ENCODE measurements at places on chromosomes 16 and 17. TPM values are rescaled to one million over a fixed set of nuclear protein-coding genes. Genes with fewer than 3 reads are reported as not detected.

- no peak overlapping the region for H3K4me3 ChIP-seq
- H3K4me1 ChIP-seq: peaks cover 15% of the 10 kb centered on the region
- H3K27me3 ChIP-seq: no peaks in the 10 kb centered on the region
Measured at GRCh38 chr16:24523569-24523968, 15.8 kb upstream of the RBBP6 start.

DNA sequence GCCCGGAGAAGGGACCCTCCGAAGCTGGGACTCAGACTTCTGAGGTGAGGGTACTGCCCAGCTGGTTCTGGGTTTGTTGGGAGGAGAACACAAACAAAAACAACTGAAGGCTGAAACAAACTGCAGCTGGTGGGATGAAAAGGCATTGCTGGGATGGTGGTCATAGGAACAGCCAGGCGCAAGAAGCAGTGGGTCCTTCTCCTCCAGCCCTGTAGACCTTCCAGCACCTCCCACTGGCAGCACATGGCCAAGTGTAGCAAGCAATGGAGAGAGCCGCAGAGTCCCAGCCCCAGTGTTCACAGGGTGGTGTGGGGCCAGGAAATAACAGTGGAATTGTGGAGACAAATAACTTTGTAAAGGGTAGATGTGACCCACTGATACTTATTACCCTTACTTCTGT, 48.7 kb upstream of the FOXJ1 start:
- no peaks in the 10 kb centered on the region for H3K27me3 ChIP-seq
- DNase-seq: no peak
- H3K4me3 ChIP-seq: peak overlapping the region; percentile 78

DNA sequence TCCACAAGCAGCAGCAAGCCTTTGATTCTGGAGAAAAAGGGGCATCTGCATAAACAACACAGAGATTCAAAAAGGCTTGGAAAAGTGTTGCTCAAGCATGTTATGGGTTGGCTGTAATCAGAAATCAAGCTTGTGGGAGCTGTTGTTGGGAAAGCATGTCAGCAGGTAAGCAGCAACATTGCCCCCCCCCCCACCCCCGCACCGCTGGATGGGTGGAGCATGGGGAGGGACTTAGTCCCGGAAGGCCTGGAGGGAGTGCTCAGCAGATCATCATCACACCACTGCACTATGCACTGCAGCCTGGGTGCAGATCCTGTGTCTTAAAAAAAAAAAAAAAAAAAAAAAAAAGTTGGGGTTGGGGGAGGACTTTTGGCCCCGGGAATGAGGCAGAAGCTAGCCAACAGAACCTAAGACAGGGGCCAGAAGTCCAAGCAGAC, 16.8 kb upstream of the AKAP1 start:
- H3K4me1 ChIP-seq: no peaks in the 10 kb centered on the region
- H3K27ac ChIP-seq: no peak overlapping the region

DNA sequence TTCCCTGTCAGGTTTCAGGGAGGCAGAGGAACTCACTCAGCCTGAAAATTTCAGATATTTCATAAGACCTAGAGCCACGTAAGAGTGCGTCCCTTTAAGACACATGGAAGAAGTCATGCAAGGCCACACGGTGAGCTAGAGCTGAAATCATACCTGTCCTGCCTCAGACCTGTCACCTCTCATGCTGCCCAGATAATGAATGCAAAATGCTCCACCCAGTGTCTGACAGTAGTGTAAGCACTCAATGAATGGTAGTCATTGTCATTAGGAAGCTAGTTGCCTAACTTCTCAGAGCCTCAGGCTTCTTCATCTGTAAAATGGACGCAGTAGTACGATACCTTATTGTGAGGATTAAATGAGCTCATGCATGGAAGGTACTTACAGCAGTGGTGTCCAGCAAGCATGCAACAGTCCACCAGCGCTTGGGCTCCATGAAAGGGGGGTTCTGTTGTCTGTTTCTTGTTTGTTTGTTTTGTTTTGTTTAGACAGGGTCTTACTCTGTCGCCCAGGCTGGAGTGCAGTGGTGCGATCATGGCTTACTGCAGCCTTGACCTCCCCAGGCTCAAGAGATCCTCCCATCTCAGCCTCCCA, 60.7 kb downstream of the WSB1 start:
- no peaks in the 10 kb centered on the region for H3K27me3 ChIP-seq
- H3K36me3 ChIP-seq: no peaks in the 10 kb centered on the region
- peak overlapping the region; percentile 91 for H3K4me3 ChIP-seq
- peak overlapping the region; percentile 81 for H3K27ac ChIP-seq

DNA sequence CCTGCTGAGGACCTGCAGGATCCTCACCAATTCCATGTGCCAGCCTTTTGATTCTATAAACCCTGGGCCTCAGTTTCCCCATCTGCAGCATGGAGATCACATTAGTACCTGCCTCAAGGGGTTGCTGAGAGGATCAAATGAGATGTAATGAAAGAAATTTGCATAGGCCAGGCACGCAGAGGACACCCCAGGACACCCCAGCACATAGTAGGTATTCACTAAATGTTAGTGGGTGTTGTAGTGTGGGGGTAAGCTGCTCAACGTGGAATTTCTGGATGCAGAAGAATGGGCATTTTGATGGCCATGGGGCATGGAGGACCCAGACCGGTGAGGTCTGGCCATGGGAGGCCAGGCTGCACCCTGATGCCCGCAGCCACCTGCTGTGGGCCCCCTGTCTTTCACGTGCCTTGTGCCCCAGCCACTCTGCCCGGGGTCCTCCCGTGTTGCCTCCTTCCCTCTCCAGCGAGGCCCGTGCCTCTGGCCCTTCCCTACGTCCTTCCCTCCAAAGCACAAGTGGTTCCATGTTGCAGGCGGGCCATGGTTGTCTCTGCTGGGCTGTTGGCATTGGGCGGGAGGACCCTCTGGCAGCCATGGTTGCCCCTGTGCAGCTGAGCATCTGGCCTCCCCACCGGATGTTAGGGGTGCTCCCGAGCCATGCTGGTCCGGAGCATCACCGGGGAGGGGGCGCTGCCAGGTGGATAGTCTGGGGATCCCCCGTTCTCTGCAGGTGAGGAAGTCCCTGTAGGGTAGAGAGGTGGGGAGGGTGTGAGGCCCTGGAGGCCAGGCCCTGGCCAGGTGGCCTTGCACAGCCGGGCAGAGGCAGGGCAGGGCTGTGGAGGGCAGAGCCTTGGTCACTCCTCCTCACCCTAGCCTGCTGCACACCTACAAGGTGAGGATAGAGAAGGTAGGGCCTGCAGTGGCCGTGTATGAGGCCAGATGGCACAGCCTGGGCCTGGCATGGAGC, 8.6 kb downstream of the MAP2K3 start:
- DNase-seq: no peak
- peaks cover 14% of the 10 kb centered on the region for H3K4me1 ChIP-seq
- H3K27ac ChIP-seq: no peak overlapping the region
- no peak overlapping the region for H3K4me3 ChIP-seq

DNA sequence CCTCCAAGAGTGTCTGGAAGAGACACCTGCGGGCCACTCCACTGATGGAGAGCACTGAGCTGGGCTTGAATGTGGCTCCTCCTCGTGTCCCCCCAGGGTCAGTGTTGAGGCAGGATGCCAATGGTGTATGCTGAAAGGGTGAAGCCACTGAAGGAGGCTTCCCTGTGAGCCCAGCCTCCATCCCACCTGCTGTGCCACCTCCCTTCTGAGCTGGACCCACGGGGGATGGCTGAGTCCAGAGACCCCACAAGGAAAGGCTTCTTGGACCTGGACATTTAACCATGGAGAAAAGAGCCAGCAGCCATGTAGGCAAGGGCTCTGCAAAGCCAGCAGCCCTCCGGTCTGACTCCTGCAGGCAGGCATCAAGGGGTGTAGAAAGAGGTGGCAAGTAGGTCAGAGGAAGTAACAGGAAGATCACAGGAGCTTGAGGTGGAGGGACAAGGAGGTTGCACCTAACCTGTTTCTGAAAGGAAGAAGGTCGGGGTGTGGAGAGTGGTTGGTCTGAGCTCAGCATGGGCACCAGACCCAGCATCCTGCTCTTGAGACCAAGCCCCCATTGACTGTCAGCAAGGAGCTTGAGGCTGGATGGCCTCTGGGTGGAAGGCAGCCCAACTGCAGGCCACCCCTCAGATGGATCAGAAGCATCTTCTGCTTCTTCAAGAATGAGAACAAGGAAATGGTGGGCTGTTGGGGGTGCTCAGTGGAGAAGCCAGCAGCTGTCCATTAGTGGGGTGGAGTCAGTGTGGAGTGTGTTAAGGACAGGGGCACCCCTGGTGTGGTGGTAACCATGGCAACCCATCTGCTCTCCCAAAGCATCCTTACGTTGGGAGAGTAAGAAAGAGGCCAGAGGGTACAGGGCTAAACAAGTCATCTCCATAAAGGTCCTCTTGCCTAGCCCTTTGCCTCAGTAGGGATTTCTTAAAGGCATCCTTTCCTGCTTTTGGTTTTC, 80.7 kb downstream of the PLD6 start:
- DNase-seq: peak; percentile 70
- peak overlapping the region; percentile 73 for H3K27ac ChIP-seq
- peaks cover 2% of the 10 kb centered on the region for H3K36me3 ChIP-seq
- H3K4me1 ChIP-seq: peaks cover 42% of the 10 kb centered on the region

DNA sequence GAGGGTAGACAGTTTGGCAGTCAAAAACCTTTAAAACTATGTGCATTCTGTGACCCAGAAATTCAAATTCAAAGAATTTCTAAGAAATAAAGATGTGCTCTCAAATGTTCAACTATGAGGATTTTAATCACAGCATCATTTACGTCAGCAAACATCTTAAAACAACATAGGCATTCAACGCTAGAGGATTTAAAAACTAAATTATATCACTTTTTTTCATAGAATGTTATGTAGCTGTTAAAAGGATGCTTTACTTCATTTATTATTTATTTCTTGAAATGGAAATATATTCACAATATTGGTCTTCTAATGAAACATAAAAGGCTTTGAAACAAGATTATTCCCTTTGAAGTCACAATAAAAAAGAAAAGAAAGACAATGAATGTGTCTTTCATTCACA, 3.6 kb downstream of the GLP2R start:
- H3K4me1 ChIP-seq: no peaks in the 10 kb centered on the region
- no peaks in the 10 kb centered on the region for H3K36me3 ChIP-seq
- H3K27ac ChIP-seq: no peak overlapping the region

GRCh38 chr17:27542841-27543463, 86.7 kb downstream of the KSR1 start:
- H3K27ac ChIP-seq: peak overlapping the region; percentile 52
- DNase-seq: no peak
- H3K4me1 ChIP-seq: peaks cover 89% of the 10 kb centered on the region
- H3K36me3 ChIP-seq: peaks cover 1% of the 10 kb centered on the region
- H3K4me3 ChIP-seq: no peak overlapping the region
- H3K27me3 ChIP-seq: peaks cover 3% of the 10 kb centered on the region

DNA sequence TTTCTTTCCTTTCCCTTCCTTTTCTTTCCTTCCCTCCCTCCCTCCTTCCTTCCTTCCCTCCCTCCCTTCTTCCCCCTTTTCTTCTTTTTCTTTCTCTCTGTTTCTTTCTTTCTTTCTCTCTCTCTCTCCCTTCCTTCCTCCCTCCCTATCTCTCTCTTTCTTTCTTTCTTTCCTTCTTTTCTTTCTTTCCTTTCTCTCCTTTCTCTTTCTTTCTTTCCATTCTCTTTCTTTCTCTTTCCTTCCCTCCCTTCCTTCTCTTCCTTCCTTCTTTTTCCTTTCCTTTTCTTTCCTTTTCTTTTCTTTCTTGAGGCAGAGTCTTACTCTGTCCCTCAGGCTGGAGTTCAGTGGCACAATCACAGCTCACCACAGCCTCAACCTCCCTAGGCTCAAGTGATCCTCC, 31.0 kb downstream of the DEXI start:
- H3K27ac ChIP-seq: no peak overlapping the region
- peaks cover 8% of the 10 kb centered on the region for H3K36me3 ChIP-seq
- H3K4me1 ChIP-seq: peaks cover 11% of the 10 kb centered on the region
- no peak overlapping the region for H3K4me3 ChIP-seq
- H3K27me3 ChIP-seq: peaks cover 4% of the 10 kb centered on the region
- no peak for DNase-seq

DNA sequence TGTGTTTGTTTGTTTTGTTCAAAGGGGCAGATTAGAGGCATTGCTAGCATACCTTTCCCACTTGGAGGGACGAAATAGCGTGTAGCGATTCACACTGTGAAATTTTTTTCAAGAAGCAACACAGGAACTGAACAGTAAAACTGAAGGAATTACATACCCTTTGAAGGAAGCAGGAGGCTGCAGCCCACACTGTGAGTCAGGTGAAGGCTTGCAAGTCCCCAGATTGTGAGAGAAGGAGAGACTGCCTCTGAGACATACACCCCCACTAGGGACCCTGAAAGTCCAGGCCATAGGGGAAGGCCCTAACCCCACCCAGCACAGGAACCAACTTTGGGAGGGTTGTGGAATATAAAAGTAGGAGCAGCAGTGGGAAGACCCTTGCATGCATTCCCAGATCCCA, 69.6 kb upstream of the HS3ST3A1 start:
- no peaks in the 10 kb centered on the region for H3K36me3 ChIP-seq
- DNase-seq: no peak
- H3K4me3 ChIP-seq: no peak overlapping the region
- peaks cover 9% of the 10 kb centered on the region for H3K27me3 ChIP-seq

DNA sequence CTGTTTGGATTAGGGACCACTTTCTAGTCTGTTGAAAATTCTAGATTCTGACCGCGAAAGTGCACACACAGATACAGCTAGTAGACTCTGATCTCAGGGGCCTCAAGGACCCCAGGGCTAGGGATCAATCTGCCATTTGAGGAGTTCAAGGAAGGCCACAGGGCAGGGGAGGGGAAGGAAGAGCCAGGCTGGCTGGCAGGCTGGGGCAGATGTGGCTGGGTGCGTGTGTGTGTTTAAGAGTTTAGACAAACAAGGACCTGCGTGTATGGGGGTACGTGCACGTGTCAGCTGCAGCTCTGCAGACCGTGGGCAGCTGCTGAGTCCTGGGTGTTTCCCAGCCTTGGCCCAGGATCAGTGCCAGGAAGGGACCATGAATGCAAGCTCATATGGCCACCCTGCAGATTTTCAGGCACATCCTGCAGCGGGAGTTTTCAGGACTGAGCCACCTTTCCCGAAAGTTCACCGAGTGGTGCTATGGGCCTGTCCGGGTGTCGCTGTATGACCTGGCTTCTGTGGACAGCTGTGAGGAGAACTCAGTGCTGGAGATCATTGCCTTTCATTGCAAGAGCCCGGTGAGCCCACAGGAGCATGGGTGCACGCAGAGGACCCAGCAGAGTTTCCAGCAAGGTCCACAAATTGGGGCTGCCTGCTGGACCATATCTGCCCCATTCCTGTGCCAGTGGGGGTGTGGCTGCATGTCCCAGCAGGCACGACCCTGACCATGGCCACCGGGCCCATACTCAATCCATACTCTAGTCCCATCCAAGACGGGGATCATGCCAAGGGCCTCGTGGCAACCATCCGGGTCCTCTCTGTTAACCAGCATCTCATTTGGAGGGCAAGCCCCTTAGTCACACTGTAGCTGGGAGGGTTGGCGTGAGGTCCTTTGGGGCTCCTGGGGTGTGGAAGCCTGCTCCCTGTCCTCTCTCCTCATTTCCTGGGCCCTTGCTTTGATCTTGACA, 10.6 kb downstream of the TRPV2 start:
- no peak for DNase-seq
- H3K36me3 ChIP-seq: peaks cover 40% of the 10 kb centered on the region
- H3K4me3 ChIP-seq: no peak overlapping the region

Gene C17orf100
- total RNA-seq: 1.8 TPM

Gene COX6A2
- total RNA-seq: not detected

Gene CLDN7
- total RNA-seq: 0.31 TPM

Gene MMP28
- not detected for total RNA-seq

Gene IGF2BP1
- 0.09 TPM for total RNA-seq

Gene RCVRN
- total RNA-seq: not detected

Gene CACNG4
- not detected for total RNA-seq

Data from activated CD4-positive, alpha-beta T cell treated with anti-CD3 and anti-CD28 coated beads, Interleukin-2, amount 10 ng/mL, durations not matched to agents 24 days and 14 days (primary cell).